ENCODE measurements at places on chromosomes 11 and 22. TPM values are rescaled to one million over a fixed set of nuclear protein-coding genes. Genes with fewer than 3 reads are reported as not detected.

Gene HORMAD2
- polyA plus RNA-seq = not detected

Gene SHANK3
- polyA plus RNA-seq = 16.7 TPM

Gene C11orf42
- 1.2 TPM for polyA plus RNA-seq

Gene UCP3
- 2.3 TPM for polyA plus RNA-seq

Gene NAALADL1
- 8.9 TPM for polyA plus RNA-seq

Gene KCTD17
- polyA plus RNA-seq = 14.1 TPM

DNA sequence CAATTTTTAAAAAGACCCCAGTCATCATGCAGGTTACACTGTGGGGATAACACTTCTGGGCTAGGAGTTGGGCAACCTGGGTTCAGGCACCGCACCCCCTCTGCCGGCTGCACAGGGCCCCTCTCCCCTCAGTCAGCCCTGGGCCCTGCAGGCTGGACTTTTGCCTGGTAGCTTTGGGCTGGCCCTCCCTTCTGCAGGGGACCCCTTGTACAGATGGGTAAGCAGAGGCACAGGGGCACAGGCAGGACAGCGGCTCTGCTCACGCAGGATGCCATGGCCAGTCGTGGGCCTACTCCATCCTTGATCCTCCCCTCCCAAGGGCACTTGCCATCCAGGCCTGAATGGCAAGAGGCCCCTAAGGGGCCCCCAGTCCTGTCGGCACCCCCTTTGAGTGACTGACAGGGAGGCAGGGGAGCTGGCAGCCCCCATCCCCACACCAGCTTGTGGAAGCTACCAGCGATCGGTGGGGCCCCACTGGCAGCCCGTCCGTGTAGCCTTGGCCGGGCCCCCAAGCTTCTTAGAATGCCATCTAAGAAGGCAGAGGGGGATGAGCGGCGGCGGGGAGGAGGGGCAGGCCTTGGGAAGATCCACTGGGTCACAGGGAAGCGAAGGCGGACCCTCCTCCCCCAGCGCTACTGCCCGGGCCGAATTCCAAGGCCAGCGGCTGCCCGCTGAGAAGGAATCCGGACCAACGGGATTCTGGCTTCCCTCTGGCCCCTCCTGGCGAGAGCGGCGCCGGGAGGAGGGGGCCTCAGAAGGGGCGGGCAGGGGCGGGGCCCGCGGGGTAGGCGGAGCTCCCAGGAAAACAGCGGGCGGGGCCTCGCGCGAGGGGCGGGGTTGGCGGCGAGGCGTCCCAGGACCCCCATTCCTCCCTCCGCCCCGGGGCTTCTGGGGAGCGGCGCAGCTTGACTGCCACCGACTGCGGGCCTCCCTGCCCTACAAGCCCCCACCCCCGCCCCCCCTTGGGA, 6.8 kb upstream of the CHKA start:
- peak; percentile 92 for DNase-seq

DNA sequence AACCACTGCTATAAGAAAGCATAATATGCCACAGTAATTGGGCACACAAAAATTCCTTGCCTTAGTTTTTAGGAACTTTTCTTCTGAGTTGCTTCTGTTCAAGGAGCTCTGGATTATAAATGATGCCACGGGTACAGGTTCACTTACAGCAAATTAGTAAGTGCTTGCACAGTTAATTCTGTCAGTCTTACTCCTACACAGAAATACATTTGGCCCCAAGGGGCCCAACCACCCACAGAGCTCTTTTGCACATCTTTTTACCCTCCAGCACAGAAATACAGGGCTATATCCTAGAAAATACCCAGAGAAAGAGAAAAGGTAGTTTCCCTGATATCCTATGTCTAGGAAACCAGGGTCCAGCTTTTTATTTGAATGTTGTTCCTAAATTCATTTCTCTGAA, 86.6 kb upstream of the CHRM4 start:
- no peak for DNase-seq

- no peak for DNase-seq
Observed at GRCh38 chr22:22555596-22555995, 3.5 kb downstream of the PRAME start.

GRCh38 chr11:110297076-110297725, 787 bp upstream of the RDX start:
- no peak for DNase-seq

- DNase-seq = no peak
Observed at GRCh38 chr11:63870351-63871140, 31.6 kb downstream of the MARK2 start.

GRCh38 chr11:66934950-66935779, 23.0 kb downstream of the PC start:
- no peak for DNase-seq

- no peak for DNase-seq
Observed at GRCh38 chr22:30481711-30482110, 9.9 kb upstream of the SEC14L3 start.

- DNase-seq = no peak
Observed at GRCh38 chr11:107769189-107769588, 57.3 kb upstream of the SLN start.

- no peak for DNase-seq
Observed at GRCh38 chr11:113729456-113729855, 23.3 kb upstream of the TMPRSS5 start.

DNA sequence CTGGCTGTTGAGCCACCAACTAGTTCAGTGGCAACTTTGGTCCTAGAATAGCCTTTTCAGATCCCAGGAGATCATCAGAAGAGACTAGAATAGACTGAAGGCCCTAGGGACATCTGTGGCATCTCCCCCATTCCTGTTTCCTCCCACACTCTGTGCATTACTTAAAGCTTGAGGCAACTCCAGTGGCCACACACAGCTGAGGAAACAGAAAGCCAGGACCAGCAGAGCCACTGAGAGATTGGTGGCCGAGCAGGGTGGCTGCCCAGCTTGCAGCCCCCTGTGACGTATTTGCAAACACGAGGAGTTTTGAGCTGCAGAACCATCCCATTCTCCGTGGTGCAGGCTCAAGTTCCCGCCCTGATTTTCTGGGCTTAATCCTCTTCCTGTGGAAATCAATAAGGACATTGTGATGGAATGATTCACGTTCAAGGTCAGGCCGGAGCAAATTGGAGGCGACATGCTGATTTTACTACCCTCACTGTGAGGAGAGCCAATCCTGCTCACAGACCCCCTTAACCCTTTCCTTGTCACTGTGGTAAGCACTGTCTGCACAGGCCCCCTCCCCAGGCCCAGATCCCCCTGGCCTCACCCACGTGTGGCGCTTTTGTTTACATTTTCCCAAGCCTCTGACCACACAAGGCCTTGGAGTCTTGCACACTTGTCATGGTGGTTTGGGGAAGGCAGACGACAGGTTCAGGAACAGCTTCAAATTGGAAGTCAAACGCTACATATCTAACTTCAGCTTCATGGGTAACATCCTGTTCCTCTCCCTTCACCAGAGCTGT, 69.1 kb upstream of the MYOD1 start:
- no peak for DNase-seq

DNA sequence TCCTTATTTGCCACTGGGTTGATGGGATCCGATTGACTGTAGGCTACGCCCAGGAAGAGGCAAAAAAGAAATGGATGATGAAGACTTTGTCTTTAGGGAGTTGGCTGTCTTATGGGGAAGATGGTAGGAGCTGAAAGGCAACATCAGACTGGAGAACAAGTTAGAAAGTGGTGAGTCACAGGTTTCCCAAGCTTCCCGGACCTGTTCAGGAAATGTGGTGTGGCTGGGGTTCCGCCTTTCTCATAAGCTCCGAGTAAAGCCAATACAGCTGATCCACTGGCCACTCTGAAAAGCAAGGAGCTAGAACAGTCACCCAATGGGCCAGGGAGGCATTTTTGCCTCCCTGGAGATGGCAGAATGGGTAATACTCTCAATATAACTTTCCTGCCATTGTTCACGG, 194.5 kb downstream of the SNX19 start:
- DNase-seq = no peak

- DNase-seq = no peak
Observed at GRCh38 chr11:128757235-128757711, 63.4 kb downstream of the FLI1 start.

GRCh38 chr11:80515097-80515496, 1074.3 kb upstream of the TENM4 start:
- no peak for DNase-seq

- DNase-seq = no peak
Observed at GRCh38 chr11:101511065-101511464, 72.7 kb downstream of the TRPC6 start.

DNA sequence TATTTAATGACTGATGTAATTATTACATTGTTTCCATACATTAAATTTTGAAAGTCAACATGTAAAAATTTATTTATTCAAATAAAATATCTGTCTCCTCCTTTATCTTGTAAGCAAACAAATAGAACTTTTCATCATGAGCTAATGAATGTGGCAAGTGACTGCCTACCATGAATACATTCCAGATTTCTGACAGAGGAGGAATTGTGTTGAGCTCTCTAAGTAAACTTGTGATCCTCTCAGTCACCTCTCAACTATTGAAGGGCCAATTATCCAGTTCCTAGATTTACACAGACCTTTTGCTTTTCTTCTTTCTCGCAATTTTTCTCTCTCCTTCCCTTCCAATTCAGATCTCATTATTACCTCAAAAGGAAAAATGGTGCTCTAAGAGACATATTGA, 21.5 kb downstream of the PRRG4 start:
- no peak for DNase-seq

GRCh38 chr22:48534395-48534958, 1293.2 kb downstream of the BRD1 start:
- DNase-seq = no peak
